Glutamatergic neuron (in vitro differentiated cells): ENCODE measurements at places on chromosomes 11 and 22. TPM values are rescaled to one million over a fixed set of nuclear protein-coding genes. Genes with fewer than 3 reads are reported as not detected.

DNA sequence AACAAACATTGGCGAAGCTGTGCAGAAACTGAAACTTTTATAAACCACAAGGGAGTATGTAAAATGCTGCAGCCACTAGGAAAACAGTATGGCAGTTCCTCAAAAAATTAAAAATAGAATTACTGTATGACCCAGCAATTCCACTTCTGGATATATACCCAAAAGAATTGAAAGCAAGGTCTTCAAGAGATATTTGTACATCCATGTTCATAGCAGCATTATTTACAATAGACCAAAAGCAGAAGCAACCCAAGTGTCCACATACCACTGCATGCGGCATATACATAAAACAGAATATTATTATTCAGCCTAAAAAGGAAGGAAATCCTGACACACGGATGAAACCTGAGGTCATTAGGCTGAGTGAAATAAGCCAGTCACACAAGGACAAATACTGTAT is 85.8 kb downstream of the RELT start:
- DNase-seq: no peak

DNA sequence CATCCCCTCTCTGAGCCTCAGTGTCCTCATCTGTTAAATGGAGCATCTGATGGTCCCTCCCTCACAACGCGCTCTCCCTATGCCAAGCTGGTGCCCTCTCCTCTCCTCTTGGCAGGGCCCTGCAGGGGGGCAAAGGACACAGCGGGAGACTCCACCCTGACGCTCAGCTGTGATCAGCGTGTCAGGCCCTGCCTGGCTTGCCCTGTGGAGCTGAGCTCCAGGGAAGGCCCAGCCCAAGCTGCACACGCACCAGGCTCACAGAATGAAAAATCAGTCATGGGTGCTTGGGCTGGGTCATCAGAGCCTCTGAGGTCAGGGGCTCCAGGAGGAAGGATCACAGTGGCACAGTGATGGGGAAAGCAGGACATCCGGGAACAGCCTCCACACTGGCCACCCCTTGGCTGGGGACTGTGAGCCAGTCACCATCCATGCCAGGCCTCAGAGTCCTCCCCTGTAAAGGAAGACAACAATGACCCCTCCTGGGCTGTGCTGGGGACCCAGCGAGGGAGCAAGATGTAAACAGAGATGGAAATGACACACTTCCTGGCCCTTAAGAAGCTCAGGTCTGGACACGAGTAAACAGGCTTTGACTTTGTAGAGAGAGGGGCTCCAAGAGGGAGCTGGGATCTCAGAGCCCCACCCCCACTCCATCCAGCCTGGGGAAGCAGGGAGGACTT is 36.6 kb downstream of the RPL3 start:
- no peak for DNase-seq

DNA sequence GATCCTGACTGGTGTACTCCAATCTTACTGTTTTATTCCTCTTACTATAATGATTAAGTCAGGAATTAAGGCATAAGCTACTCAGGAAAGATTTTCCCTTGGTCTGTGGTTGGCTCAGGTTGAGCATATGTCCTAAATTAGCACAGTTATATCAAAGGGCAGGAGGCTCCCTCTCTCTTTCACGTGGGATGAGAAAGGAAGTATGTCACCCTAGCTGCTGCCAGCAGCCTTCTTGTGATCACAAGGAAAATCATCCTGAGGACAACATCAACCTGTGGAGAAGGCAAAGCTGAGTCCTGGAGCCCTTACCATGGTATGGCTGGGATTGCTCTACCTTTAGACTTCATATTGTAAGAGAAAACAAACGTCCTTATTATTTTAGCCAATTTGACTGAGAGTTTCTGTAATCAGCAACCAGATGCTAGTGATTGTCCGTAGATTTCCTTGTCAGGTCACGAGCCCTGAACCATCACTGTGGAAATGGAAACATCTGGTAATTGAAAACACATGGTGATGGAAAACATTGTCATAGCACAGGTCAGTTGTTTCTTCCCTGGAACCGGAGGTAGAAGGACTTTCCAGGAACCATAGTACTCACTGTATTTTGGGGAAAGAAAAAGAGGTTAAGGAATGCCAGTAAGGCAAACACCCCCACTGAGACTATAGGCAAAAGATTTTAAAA is 40.6 kb upstream of the DEUP1 start:
- DNase-seq: no peak

DNA sequence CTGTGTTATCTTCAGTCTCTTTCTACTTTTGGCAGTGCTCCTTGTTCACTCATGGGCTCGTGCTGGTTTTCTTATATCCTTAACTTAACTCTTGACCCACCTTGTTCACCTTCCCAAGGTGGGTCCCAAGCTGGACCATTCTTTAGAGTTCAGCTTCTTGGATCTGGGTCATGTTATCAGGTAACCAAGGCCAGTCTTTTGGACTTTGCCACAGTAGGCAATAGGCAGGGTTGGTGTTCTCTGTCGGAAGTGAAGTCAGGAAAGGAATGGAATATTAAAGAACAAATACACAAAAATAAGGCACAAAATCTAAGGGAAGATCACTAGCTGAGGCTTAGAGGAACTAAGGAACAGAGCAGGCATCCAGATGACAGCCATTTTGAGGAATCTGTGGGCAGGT is 202.7 kb downstream of the ARHGAP42 start:
- no peak for DNase-seq

DNA sequence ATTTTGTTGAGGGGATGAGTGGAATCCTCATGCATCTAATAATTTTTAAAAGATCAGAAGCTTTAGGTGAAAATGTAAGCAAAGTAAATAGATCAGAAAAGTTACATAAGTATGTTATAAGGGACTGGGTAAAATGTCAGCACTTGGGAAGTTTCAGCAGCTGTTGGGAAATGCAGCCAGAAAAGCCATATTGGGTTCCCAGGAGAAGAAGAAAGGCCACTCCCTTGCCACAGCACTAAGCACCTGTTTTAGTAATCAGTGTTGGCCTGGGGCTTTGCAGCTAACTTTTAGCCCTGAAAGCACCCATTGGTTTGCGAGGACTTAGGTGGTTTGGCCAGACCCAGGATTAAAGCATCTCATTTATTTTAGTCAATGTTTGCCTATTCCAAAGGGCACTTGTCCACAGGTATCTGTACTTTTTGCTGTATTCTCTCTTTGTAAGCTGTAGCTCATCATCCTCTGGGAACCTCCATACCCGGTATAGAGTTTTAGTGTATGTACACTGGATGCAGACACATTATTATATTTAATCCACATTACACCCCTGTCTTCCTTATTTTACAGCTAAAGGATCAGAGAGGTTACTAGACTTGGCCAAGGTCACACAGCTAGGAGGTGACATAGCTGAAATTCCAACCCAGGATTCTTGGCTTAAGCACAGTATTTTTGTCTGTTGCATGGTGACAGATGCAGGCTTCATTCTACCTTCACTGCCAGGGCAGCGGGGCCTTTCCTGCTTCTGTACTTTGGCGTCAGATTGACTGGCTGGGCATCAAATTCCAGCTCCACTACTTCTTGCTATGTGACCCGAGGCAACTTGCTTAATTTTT is 127.7 kb upstream of the SESN3 start:
- no peak for DNase-seq

GRCh38 chr11:62504158-62504973 is 42.2 kb downstream of the AHNAK start:
- peak; percentile 16 for DNase-seq

DNA sequence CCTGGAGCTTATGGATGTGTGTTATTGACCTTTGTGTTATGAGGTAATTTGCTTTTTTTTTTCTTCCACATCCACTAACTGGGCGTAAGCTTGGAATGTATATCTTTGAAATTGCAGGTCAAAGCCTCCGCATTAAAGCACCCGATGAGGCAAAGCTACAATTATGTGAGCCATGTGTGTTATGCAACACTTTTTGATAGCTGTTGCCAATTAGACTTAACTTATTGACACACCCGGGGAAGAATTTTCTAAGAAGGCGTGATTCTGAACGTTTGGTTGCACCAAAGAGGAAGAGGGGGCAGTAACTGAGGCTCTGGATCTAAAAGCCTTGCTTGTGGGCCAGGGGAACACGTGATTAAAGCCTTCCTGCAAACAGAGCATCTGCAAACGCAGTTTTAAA is 610 bp upstream of the TEX12 start:
- DNase-seq: no peak

GRCh38 chr11:3655547-3655946 is 10.6 kb downstream of the ART1 start:
- no peak for DNase-seq

DNA sequence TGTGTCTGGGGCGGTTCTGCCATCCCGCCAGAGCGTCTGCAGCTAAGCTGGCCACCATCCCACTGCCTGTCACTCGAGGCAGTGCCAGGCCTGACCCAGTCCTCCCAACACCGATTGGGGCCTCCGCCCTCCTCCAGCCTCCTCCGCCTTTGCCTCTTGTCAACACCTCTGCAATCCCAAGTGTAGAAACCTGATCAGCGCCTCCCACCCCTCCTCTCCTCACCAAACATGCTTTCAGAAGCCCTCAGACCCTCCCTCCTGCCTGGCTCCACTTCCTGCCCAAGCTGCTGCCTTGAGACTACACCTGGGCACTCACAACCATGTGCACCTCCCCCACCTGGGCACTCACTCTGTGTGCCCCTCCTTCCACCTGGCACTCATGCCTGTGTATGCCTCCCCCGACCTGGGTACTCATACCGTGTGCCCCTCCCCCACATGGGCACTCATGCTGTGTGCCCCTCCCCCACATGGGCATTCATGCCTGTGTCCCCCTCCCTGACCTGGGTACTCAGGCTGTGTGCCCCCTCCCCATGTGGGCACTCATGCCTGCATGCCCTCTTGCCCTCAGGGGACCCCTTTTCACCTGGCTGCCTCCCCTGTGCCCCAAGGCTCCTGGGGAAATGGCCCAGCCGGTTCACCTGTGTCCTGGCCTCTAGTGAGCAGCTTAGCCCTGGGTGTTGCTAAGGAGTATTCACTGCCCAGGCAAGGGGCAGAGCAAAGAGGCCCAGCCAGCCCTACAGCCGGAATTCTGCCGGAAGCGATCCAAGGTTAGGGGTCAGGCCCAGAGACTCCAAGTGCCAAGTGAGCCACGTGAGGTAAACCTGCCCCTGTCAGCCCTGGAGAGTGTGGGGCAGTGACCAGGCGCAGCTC is 5.5 kb upstream of the IFITM10 start:
- DNase-seq: peak; percentile 14

- no peak for DNase-seq
Measured at GRCh38 chr22:20566420-20567260, 59.2 kb downstream of the MED15 start.

GRCh38 chr11:114138411-114138810 is 78.9 kb downstream of the ZBTB16 start:
- no peak for DNase-seq

DNA sequence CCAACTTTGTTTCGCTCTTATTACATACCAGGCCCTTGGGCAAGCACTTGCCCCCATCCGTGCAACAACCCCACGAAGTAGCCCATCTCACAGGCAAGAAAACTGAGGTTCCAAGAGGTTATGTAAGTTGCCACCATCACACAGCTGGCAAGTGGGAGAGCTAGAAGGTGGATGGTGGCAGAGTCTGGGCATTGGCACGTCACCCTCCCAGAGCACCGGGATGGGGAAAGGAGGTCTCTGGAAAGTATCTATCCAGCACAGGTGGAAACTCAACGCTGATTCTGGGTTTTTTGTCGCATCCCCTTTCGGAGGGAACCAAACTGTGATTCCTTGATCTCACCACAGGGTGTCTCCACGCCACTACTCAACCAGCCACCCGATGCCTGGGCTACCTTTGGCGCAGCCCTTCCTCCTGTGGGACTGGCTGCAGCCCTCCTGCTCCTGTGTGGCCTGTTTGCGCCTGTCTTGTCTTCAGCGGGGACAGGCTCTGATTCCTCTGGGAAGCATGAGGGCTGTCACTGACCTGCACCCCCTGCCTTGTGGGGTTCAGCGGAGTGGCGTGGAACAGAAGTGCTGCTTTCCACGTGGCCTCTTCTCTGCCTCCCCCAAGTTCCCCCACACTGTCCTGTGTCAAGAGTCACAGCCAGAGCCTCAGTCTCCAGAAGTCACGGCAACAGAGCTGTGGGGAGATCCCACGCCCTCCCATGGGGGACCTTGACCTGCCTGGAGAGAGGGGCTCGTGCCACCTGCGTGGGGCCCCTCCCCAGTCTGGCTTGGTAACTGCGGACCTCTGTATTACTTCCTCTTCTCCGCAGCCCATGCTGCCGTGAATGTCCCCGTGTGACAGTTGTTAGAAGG is 34.4 kb upstream of the TRIM29 start:
- peak; percentile 77 for DNase-seq

- DNase-seq: no peak
Measured at GRCh38 chr11:21534288-21534687, 658.6 kb upstream of the ANO5 start.

- peak; percentile 33 for DNase-seq
Measured at GRCh38 chr11:19673924-19674729, 38.5 kb upstream of the NAV2 start.

Gene TRPM5
- not detected for total RNA-seq

Gene PYGM
- 5.5 TPM for total RNA-seq

Gene OR51B5
- not detected for total RNA-seq

Gene INCENP
- total RNA-seq: 48.0 TPM

Gene OR8D4
- not detected for total RNA-seq

Gene TRIM51
- total RNA-seq: 0.37 TPM

Gene HTATIP2
- total RNA-seq: 6.2 TPM
